ENCODE measurements at places on chromosomes 13 and 19. TPM values are rescaled to one million over a fixed set of nuclear protein-coding genes. Genes with fewer than 3 reads are reported as not detected.

CYP2A13 gene
- polyA plus RNA-seq: not detected

SYCN gene
- polyA plus RNA-seq: not detected

ZNF699 gene
- polyA plus RNA-seq: 28.5 TPM

ZNF442 gene
- polyA plus RNA-seq: 1.1 TPM

TSKS gene
- 0.51 TPM for polyA plus RNA-seq

CAPN12 gene
- polyA plus RNA-seq: 0.84 TPM

MISP gene
- not detected for polyA plus RNA-seq

MADCAM1 gene
- not detected for polyA plus RNA-seq

TTC9B gene
- polyA plus RNA-seq: not detected

UBE2L5 gene
- polyA plus RNA-seq: not detected

PODNL1 gene
- 0.33 TPM for polyA plus RNA-seq

ABHD8 gene
- 7.5 TPM for polyA plus RNA-seq

APOC4 gene
- polyA plus RNA-seq: not detected

ZNF772 gene
- polyA plus RNA-seq: 5.2 TPM

FXYD7 gene
- 2.6 TPM for polyA plus RNA-seq

ZIC5 gene
- not detected for polyA plus RNA-seq

ZNF578 gene
- 4.4 TPM for polyA plus RNA-seq

GPR12 gene
- not detected for polyA plus RNA-seq

SIX5 gene
- 0.17 TPM for polyA plus RNA-seq

IL4I1 gene
- not detected for polyA plus RNA-seq

PLK5 gene
- polyA plus RNA-seq: not detected

UQCRFS1 gene
- 77.2 TPM for polyA plus RNA-seq

ZGLP1 gene
- not detected for polyA plus RNA-seq

ADAMTS10 gene
- 3.4 TPM for polyA plus RNA-seq

CXCL17 gene
- polyA plus RNA-seq: not detected

EBI3 gene
- polyA plus RNA-seq: not detected

MLNR gene
- polyA plus RNA-seq: not detected

OPA3 gene
- polyA plus RNA-seq: 26.1 TPM

LGALS7B gene
- polyA plus RNA-seq: not detected

C19orf38 gene
- 1.4 TPM for polyA plus RNA-seq

ZNF540 gene
- polyA plus RNA-seq: 7.4 TPM

ZNF296 gene
- polyA plus RNA-seq: 1.2 TPM

CBY2 gene
- polyA plus RNA-seq: 0.40 TPM

C19orf18 gene
- not detected for polyA plus RNA-seq

PTGIR gene
- polyA plus RNA-seq: 13.2 TPM

DACH1 gene
- 0.20 TPM for polyA plus RNA-seq

C1QTNF9 gene
- not detected for polyA plus RNA-seq

Data from naive thymus-derived CD4-positive, alpha-beta T cell (primary cell).